ENCODE measurements at places on chromosomes 13 and 19. TPM values are rescaled to one million over a fixed set of nuclear protein-coding genes. Genes with fewer than 3 reads are reported as not detected.

DNA sequence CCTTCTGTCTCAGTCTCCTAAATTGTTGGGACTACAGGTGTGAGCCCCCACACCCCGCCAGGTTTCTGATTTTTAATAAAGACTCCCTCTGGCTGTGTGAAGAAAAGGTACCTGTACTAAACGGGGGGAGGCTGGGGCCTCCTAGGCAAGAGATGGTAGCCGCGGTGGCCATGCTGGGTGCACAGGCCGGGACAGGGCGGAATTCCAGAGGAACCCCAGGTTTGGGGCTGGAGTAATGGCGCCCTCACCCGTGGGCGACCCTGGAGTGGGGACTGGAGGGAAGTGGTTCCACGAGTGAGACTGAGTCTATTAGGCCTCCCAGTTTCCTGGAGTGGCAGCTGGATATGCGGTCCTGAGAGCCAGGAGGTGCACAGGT lies 1.6 kb upstream of the CBARP start:
- no peak for DNase-seq

GRCh38 chr19:29871143-29871542 lies 59.4 kb downstream of the CCNE1 start:
- DNase-seq = no peak

DNA sequence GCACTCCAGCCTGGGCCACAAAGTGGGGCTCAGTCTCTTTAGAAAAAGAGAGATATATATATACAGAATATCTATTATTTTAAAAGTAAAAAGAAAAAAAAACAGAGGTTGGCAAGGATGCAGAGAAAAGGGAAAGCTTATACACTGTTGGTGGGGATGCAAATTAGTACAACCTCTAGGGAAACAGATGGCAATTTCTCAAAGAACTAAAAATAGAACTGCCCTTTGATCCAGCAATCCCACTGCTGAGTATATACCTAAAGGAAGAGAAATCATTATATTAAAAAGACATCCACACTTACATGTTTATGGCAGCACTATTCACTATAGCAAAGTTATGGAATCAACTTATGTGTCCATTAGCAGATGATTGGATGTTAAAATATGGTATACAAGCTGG lies 28.6 kb upstream of the SLC1A6 start:
- no peak for DNase-seq

GRCh38 chr13:95607366-95607765 lies 37.1 kb downstream of the DZIP1 start:
- DNase-seq = no peak

DNA sequence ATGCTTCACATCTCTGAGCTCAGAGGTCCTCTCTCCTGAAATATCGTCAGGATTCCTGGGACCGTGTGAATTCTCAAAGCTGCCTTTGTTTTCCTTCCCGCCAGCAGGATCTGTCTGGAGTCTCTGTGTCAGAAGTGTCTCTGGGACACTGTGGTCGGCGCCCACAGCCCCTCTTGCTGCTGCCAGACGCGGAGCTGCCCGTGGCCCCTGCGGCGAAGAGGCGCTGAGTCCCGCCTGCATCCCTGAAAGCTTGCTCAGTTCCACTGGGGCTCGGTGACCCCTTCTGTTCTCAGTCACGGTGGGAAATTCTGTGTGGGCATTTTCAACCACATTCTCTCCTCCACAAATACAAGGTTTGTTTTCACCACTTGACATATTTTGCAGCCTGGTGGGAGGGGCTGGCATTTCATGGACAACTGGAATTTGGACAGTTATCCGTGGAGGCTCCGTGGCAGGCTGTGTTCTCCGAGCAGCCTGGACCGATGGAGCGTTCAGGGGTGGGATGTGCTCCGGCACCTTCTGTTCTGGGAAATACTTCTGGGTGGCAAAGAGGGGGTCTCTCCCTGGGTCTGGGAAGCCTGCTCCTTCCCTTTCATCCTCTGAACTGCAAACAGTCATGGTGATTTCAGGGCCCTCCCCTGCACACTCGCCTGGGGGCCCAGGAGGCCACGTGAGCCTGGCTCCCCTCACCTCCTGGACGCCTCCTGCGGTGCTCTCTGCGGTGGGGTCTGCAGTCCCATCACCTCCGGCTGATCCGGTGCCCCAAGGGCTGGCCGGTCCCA lies 42.6 kb upstream of the GRTP1 start:
- DNase-seq = no peak

DNA sequence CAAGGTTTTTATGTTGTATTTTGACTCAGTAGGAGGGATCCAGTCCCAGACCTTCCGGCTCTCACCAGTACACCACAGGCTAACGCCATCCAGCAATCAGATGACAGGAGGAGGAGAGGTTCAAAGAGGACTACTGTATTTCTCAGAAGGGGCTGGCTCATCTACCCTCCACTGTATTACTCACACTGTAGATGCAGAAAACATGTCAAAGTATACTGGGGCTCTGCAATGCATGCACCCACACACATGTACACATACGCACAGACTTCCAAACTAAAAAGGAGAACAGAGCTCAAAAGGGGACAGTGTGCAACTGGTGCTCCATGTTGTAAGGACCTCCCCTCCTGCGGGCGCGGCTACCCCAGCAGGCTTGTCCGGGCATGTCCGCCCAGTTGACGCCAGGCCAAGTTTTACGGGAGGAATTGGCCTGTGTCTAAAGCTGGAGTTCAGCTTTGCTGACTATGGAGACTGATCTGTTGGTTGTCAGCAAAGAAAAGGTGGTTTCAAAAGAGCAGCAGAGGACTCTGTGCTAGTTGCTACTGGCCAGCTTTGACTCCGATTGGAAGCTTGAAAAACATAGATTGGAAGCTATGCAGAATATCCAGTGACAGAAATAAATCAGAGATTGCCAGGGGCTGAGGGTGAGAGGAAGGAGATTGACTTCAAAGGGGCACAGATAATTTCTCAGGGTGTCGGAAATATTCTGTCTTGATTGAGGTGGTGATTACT lies 314.2 kb downstream of the DLEU7 start:
- DNase-seq = peak; percentile 27

- no peak for DNase-seq
These were observed 54.5 kb upstream of the GPC6 start for GRCh38 chr13:93172109-93172508.

DNA sequence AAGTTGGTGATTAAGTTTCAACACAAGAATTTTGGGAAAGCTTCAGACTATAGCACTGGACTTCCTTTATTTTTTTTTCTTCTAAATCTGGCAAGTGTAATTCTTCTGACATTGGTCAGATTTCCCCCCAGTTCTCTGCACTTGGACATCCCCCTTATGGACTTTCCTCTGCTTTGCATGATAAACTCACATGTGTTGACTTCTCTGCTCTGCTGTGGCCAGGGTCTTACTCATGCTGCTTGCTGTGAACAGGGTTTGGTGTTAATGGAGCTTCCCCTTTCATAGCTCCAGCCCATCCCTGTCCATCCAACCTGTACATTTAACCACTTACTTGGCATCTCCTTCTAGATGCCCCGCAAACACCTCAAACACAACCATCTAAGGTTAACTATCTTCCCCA lies 70.5 kb upstream of the SPATA13 start:
- no peak for DNase-seq

DNA sequence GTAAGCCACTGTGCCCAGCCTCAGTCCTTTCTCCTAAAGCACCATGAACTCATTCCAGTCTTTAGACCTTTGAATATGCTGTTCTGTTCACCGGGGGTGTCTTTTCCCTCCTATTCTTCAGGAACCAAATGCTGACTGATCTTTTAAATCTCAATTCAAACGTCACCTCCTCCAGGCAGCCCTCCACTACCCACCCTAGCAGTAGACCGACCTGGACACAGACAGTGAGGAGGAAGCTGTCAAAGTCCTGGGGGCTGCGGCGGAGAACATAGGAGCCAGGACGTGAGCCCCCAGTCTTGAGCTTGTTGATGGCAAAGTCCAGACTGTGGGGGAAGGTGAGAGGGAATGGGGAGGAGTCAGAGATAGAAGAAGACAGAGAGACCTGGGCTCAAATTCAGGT lies 7.8 kb downstream of the JAK3 start:
- no peak for DNase-seq

- DNase-seq = no peak
These were observed 95.0 kb upstream of the KLF12 start for GRCh38 chr13:74229242-74229641.

GRCh38 chr19:7989071-7989575 lies 16.3 kb downstream of the ELAVL1 start:
- no peak for DNase-seq

LPAR2 gene
- 364 TPM for total RNA-seq

CLEC17A gene
- not detected for total RNA-seq

TMPRSS9 gene
- 0.29 TPM for total RNA-seq

DAND5 gene
- total RNA-seq = 0.44 TPM
